T-helper 17 cell (primary cell): ENCODE measurements at places on chromosomes 5 and 9.

DNA sequence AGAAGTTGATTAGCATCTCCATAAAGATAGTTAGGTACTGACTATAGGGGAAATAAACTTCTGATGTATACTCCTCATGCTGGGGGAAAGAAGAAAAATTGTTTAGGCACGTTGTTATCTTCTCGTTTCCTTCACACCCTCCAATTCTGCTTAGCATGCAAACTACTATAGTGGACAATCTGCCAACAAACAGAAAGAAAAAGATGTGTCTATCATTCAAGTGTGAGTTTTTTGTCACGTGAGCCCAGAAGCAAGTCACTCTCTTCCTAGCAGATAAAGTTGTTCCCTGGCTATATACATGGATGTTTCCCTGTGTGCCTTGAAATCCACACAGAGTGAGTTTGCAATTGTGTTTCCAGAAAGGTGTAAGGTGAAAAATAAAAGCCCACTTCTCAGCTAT is 318.4 kb downstream of the CWC27 start:
- peaks cover 4% of the 10 kb centered on the region for H3K36me3 ChIP-seq
- no peaks in the 10 kb centered on the region for H3K27me3 ChIP-seq

DNA sequence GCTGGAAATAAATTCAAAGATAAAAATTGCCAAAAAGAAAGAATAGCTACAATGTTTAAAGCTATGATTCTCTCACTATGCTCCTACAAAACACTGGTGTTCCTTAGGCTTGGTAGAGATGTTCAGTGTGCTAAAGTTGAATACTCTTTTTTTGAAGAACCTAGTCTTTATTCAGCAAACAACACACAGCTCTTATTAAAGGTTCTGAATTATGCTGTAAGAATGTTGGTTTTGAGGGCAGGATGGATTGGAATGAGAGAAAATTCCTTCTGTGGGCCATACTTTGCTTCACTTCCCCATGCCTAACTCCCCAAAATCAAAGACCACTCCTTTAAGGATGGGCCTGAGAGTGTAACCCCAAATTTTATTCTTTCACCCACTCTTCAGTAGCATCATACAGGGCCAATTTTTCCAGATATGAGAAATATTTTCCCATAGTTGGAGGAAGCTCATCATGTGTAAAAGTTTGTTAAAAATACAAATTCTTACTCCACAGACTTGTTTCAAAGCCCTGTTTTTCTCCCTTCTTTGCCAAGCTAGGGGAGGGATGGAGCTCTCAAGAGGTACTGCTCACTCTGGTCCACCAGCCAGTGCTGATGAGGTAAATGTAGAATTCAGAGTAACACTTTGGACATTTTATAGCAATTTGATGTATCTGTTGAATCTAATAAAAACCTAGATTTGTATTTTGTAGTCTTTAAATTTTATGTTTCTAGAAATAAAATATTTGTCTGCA is 99.3 kb downstream of the GDNF start:
- H3K36me3 ChIP-seq = peaks cover 6% of the 10 kb centered on the region
- peaks cover 4% of the 10 kb centered on the region for H3K4me1 ChIP-seq
- no peak for DNase-seq
- no peaks in the 10 kb centered on the region for H3K27me3 ChIP-seq
- no peak overlapping the region for H3K27ac ChIP-seq

GRCh38 chr5:180289433-180289832 is 2.5 kb downstream of the MAPK9 start:
- peaks cover 53% of the 10 kb centered on the region for H3K4me1 ChIP-seq
- no peak overlapping the region for H3K4me3 ChIP-seq
- H3K36me3 ChIP-seq = peaks cover 8% of the 10 kb centered on the region
- no peak overlapping the region for H3K27ac ChIP-seq
- no peak for DNase-seq
- H3K27me3 ChIP-seq = no peaks in the 10 kb centered on the region

GRCh38 chr5:180104168-180104530 is 32.6 kb upstream of the RNF130 start:
- H3K4me1 ChIP-seq = no peaks in the 10 kb centered on the region
- H3K27ac ChIP-seq = no peak overlapping the region
- peaks cover 3% of the 10 kb centered on the region for H3K36me3 ChIP-seq

GRCh38 chr9:95831810-95832209 is 43.7 kb upstream of the ERCC6L2 start:
- H3K27ac ChIP-seq = no peak overlapping the region
- peaks cover 10% of the 10 kb centered on the region for H3K36me3 ChIP-seq
- H3K4me3 ChIP-seq = no peak overlapping the region
- H3K4me1 ChIP-seq = peaks cover 15% of the 10 kb centered on the region

DNA sequence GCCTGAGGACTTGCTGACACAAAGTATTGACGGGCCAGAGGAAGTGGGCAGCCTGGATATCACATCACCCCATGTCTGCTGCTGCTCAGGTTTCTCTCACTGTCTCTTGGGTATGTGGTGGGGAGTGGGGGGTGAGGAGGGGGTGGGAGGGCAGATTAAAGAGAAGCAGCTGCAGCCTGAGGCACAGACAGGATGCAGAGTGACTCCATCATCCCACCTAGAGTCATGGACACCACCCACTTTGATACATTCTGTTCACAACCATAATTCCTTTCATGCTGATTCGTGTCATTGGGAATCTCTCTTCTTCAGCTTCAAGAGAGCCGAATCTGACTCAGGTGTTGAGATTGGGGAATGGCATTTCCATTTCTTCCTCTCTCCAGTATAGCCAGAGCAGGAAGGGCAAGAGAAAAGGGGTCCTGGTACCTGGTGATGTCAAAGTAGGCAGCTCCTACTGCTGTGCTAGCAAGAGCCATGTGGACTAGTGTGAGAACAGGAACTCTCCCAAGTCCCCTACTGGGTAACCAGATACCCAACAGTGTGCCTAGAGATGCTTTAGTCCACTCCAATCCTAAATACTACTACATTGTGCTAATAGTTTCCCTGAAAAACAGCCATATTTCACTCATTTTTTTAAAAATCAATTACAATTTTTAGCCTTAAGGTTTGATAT is 22.4 kb downstream of the GRAMD2B start:
- H3K4me3 ChIP-seq = no peak overlapping the region
- no peak for DNase-seq
- peaks cover 2% of the 10 kb centered on the region for H3K36me3 ChIP-seq
- no peaks in the 10 kb centered on the region for H3K27me3 ChIP-seq

DNA sequence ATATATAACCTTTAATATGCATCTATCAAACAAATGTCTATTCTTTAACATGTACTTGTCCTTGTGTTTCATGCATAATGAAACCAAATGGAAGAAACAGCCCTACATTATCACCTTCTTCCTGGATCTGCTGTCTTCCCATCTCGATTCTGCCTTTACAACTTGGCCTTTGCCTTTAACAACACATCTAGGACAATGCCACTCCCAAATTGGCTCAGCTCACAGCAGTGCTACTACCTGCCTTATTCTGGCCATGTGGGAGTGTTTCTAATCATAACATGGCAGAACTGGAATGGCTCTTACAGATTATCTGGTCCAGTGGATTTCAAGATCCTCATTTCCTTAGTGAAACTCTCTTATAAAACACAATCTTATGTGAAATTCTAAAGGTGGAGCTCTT is 176.5 kb downstream of the CARTPT start:
- no peak overlapping the region for H3K4me3 ChIP-seq
- DNase-seq = no peak
- no peaks in the 10 kb centered on the region for H3K4me1 ChIP-seq
- H3K36me3 ChIP-seq = peaks cover 3% of the 10 kb centered on the region
- peaks cover 9% of the 10 kb centered on the region for H3K27me3 ChIP-seq
- no peak overlapping the region for H3K27ac ChIP-seq

GRCh38 chr5:149680810-149681221 is 49.3 kb upstream of the PPARGC1B start:
- DNase-seq = no peak
- no peak overlapping the region for H3K4me3 ChIP-seq
- peaks cover 6% of the 10 kb centered on the region for H3K36me3 ChIP-seq
- H3K4me1 ChIP-seq = peaks cover 5% of the 10 kb centered on the region
- peaks cover 66% of the 10 kb centered on the region for H3K27me3 ChIP-seq

GRCh38 chr5:84248013-84248412 is 136.7 kb downstream of the EDIL3 start:
- H3K4me1 ChIP-seq = no peaks in the 10 kb centered on the region
- H3K27ac ChIP-seq = no peak overlapping the region
- H3K27me3 ChIP-seq = no peaks in the 10 kb centered on the region
- no peaks in the 10 kb centered on the region for H3K36me3 ChIP-seq

DNA sequence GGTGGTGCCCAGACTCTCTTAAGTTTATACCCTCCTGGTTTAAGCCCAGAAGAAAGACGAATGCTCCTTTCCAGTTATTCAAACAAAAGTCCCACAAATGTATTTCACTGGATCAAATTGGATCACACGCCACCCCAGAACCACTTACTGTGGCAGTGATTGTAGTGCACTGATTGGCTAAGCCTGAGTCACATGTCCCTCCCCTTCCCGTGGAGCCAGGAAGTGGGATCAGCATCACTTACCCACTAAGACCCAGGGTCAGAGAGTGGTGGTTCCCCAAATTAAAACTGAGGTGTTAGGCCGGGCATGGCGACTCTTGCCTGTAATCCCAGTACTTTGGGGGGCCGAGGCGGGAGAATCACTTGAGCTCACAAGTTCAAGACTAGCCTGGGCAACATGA is 29.5 kb upstream of the CCDC180 start:
- H3K36me3 ChIP-seq = peaks cover 12% of the 10 kb centered on the region
- no peaks in the 10 kb centered on the region for H3K4me1 ChIP-seq
- no peak overlapping the region for H3K27ac ChIP-seq

DNA sequence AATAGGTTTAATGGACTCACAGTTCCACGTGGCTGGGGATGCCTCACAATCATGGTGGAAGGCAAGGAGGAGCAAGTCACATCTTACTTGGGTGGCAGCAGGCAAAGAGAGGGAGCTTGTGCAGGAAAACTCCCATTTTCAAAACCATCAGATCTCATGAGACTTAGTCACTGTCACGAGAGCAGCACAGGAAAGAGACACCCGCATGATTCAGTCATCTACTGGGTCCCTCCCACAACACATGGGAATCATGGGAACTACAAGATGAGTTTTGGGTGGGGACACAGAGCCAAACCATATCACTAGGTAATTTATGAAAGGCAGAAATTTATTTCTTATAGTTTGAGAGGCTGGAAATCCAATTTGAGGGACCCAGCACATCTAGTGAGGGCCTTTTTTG is 40.0 kb downstream of the MTREX start:
- H3K4me3 ChIP-seq = no peak overlapping the region
- DNase-seq = no peak
- peaks cover 7% of the 10 kb centered on the region for H3K4me1 ChIP-seq
- H3K36me3 ChIP-seq = peaks cover 7% of the 10 kb centered on the region
- no peaks in the 10 kb centered on the region for H3K27me3 ChIP-seq

GRCh38 chr9:6409811-6410210 is 3.2 kb upstream of the UHRF2 start:
- DNase-seq = no peak
- peaks cover 8% of the 10 kb centered on the region for H3K4me1 ChIP-seq
- H3K27ac ChIP-seq = no peak overlapping the region
- peaks cover 6% of the 10 kb centered on the region for H3K27me3 ChIP-seq
- H3K36me3 ChIP-seq = peaks cover 3% of the 10 kb centered on the region

GRCh38 chr5:181205761-181206649 is 1.0 kb upstream of the TRIM7 start:
- H3K36me3 ChIP-seq = peaks cover 7% of the 10 kb centered on the region
- H3K27me3 ChIP-seq = peaks cover 15% of the 10 kb centered on the region
- peak overlapping the region; percentile 99 for H3K27ac ChIP-seq
- peaks cover 28% of the 10 kb centered on the region for H3K4me1 ChIP-seq
- H3K4me3 ChIP-seq = peak overlapping the region; percentile 98

DNA sequence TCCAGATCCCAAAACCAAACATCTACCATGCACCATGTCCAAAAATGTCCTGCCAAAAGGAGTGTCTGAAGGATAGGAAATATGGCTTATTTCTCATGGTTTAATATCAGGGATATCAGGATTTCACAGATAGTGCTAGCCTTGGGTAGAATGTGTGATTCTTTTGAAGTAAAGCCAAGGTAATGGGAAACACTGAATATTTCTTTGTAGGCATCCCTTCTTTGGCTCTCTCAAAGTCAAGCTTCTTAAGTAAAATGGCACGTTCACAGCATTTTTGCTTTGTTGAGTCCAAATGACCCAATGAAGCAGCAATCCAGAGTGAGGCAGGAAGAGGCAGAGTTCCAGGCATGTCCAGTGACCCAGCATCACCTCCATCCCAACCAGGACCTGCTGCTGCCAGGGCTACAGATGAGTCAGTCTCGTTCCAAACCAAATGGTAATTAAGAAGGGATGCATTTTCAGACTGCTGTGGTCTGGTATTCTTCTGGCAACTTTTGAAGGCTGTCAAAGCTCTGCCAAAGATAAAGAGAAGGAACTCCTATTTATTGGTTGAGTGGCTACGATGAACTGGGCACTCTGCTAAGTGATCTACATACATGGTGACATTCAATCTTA is 678.8 kb upstream of the KLF4 start:
- H3K27me3 ChIP-seq = no peaks in the 10 kb centered on the region
- H3K27ac ChIP-seq = no peak overlapping the region
- H3K4me3 ChIP-seq = no peak overlapping the region
- DNase-seq = no peak
- no peaks in the 10 kb centered on the region for H3K36me3 ChIP-seq

DNA sequence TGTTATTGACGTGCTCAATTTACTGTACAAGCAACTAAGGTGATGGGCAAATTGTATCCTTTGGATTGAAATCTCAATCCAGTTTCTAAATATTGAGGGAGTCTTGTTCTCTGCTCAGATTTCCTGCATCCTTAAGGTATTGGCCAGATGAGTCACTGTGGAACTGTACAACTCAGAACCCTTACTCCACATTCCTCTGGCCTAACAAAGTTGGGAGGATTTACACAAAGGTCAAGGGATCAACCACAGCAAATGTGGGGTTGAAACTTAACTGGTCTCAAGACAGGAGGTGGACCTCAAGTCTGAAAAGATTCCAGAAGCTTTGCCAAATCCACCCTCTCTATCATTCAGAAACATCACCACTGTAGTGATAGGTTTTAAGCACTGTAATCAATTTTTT is 81.5 kb upstream of the AGXT2 start:
- H3K27me3 ChIP-seq = peaks cover 52% of the 10 kb centered on the region
- no peak overlapping the region for H3K4me3 ChIP-seq
- peaks cover 16% of the 10 kb centered on the region for H3K4me1 ChIP-seq
- DNase-seq = no peak
- no peaks in the 10 kb centered on the region for H3K36me3 ChIP-seq
- no peak overlapping the region for H3K27ac ChIP-seq

DNA sequence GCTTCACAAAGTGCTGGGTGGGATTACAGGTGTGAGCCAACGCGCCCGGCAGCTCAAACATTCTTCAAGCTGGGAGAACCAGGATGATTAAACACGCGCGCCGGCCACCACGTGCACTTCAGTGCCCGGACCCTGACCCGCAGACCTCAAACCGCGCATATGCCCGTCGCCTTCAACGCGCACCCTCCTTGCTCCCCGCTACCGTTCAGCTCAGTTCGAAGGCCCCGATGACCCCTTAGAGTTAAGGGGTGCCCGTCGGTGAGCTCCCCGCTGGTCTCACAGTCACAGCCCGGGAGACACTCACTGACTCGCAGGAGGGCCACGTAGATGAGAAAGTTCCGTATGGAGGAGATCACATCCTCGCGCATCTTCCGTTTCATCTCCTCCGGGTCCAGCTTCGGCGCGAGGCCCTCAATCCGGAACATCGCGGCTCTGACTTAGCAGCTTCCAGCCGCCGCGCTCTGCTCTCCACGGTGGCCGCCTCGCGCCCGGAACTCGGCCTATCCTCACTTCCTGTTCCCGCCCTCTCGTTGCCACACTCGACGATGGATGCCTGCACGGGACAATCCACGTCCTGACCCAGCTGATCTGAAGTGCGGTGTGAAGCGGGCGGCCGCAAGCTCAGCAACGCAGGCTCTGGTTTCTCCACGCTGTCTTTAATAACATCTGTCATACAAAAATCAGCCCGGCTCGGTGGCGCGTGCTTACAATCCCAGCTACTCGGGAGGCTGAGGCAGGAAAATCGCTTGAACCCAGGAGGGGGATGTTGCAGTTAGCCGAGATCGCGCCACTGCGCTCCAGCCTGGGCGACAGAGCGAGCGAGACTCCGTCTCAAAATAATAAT is at the start of gene TOMM5:
Gene TOMM5, minus strand, starts transcription at position 490 of the 844 bp plus-strand sequence. Its CDS starts 65 bp downstream, at position 425.
- peaks cover 21% of the 10 kb centered on the region for H3K27me3 ChIP-seq
- H3K36me3 ChIP-seq = peaks cover 8% of the 10 kb centered on the region
- H3K4me3 ChIP-seq = peak within 1 kb of the TSS; percentile 100
- peak; percentile 85 for DNase-seq
- peak within 1 kb of the TSS; percentile 96 for H3K27ac ChIP-seq
